ENCODE measurements at places on chromosomes 12 and 14.

- peaks cover 4% of the 10 kb centered on the region for H3K4me1 ChIP-seq
- peaks cover 7% of the 10 kb centered on the region for H3K27me3 ChIP-seq
- no peak overlapping the region for H3K27ac ChIP-seq
- peaks cover 2% of the 10 kb centered on the region for H3K36me3 ChIP-seq
- no peak for DNase-seq
These were observed 6.2 kb upstream of the CPNE8 start for GRCh38 chr12:38911611-38912010.

DNA sequence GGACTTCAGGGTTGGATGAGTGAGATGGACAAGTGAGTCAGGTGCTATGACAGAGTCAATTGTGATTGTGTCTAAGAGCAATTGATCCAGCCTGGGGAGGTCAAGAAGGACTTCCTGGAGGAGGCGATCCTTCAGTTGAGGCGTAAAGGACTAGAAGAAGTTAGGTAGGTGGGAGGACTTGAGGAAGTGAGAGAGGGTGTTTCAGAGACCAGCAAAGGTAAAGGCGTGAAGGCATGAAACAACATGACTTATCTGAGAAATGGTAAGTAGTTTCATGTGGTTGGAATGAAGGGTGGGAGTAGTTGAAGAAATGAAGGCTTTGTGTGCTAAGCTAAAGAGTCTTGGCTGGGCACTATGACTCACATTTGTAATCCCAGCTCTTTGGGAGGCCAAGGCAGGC, 48.9 kb upstream of the PPP1CC start:
- H3K4me3 ChIP-seq = no peak overlapping the region
- peaks cover 2% of the 10 kb centered on the region for H3K27me3 ChIP-seq
- DNase-seq = no peak
- no peak overlapping the region for H3K27ac ChIP-seq

DNA sequence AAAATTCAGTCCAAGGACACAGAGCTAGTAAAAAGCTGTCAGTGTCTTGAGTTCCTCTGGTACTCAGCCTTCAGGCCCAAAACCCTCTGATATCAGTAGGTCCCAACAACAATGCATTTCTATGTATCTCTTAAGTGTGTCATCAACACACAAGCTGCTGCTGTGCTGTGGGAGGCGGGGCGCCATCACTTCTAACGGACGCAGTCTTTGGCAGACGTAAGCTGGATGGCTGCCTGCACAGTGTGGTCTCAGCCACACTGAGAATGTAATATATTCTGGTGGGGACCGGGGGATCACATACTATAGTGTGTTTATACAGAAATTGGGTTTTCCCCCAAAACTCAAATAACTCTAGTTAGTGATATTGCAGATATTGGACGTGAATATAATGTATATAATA, 123.9 kb downstream of the SUDS3 start:
- H3K36me3 ChIP-seq = no peaks in the 10 kb centered on the region
- H3K4me3 ChIP-seq = no peak overlapping the region
- H3K27me3 ChIP-seq = peaks cover 5% of the 10 kb centered on the region
- DNase-seq = no peak
- no peak overlapping the region for H3K27ac ChIP-seq
- H3K4me1 ChIP-seq = no peaks in the 10 kb centered on the region

- no peak overlapping the region for H3K4me3 ChIP-seq
- no peaks in the 10 kb centered on the region for H3K36me3 ChIP-seq
- no peak overlapping the region for H3K27ac ChIP-seq
- no peaks in the 10 kb centered on the region for H3K4me1 ChIP-seq
These were observed 196.1 kb downstream of the TTC6 start for GRCh38 chr14:37791384-37792036.

DNA sequence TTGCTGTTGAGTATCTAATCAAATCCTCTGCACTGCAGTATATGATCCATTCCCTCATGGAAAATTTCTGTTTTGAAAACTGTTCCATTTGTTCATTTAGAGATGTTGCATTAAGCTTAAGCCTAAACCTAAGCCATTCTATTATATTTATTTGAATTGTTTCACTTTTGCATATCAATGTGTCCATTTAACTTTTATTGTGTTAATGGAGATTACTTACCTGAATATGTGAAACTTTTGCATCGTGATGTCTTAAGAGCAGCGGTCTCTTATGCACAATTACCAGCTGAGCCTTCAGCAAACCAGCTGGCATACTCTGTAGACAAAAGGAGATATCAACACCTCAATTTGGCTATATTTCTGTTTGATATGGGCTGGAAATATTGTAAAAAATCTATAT, 922.5 kb upstream of the FBXO33 start:
- DNase-seq = no peak
- H3K36me3 ChIP-seq = no peaks in the 10 kb centered on the region
- no peak overlapping the region for H3K27ac ChIP-seq

DNA sequence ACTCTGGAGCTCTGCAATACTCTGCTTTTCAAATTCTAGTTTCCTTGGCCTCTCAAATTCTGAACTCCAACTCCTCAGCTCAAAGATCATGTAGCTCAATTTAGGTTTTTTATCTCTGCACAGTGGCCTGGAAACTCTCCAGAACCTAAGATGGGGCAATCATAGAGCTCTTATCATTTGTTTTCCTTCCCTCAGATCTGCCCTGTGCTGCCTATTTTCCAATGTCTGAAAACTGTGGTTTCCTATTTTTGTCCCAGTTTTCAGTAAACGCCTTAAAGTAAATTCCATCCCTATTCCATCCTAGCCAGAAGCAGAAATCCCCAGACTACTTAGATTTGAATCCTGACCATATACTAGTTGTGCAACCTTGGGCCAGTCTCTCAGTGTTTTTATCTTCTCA, 73.2 kb downstream of the CEP83 start:
- no peak for DNase-seq
- H3K4me1 ChIP-seq = peaks cover 2% of the 10 kb centered on the region
- no peaks in the 10 kb centered on the region for H3K27me3 ChIP-seq
- no peak overlapping the region for H3K27ac ChIP-seq
- H3K36me3 ChIP-seq = peaks cover 34% of the 10 kb centered on the region
- H3K4me3 ChIP-seq = no peak overlapping the region

- no peak overlapping the region for H3K4me3 ChIP-seq
- peaks cover 3% of the 10 kb centered on the region for H3K36me3 ChIP-seq
- no peak for DNase-seq
- peaks cover 27% of the 10 kb centered on the region for H3K4me1 ChIP-seq
- peaks cover 3% of the 10 kb centered on the region for H3K27me3 ChIP-seq
- no peak overlapping the region for H3K27ac ChIP-seq
These were observed 24.8 kb downstream of the PELI2 start for GRCh38 chr14:56143025-56143424.

- no peak for DNase-seq
- no peaks in the 10 kb centered on the region for H3K27me3 ChIP-seq
- peaks cover 7% of the 10 kb centered on the region for H3K36me3 ChIP-seq
- H3K4me1 ChIP-seq = peaks cover 26% of the 10 kb centered on the region
- no peak overlapping the region for H3K27ac ChIP-seq
These were observed 12.0 kb upstream of the CELA1 start for GRCh38 chr12:51358496-51358895.
